ENCODE measurements at places on chromosomes 4 and X. TPM values are rescaled to one million over a fixed set of nuclear protein-coding genes. Genes with fewer than 3 reads are reported as not detected.

GRCh38 chr4:70678383-70678999 is 9.8 kb upstream of the UTP3 start:
- H3K36me3 ChIP-seq, result no peaks in the 10 kb centered on the region
- no peak overlapping the region for H3K27ac ChIP-seq
- no peaks in the 10 kb centered on the region for H3K4me1 ChIP-seq
- peaks cover 3% of the 10 kb centered on the region for H3K27me3 ChIP-seq
- no peak overlapping the region for H3K4me3 ChIP-seq
- no peak for DNase-seq

GRCh38 chr4:73816814-73817213 is 19.7 kb upstream of the CXCL6 start:
- H3K27ac ChIP-seq, result no peak overlapping the region
- no peak for DNase-seq
- H3K4me3 ChIP-seq, result no peak overlapping the region
- no peaks in the 10 kb centered on the region for H3K36me3 ChIP-seq
- H3K4me1 ChIP-seq, result peaks cover 23% of the 10 kb centered on the region

DNA sequence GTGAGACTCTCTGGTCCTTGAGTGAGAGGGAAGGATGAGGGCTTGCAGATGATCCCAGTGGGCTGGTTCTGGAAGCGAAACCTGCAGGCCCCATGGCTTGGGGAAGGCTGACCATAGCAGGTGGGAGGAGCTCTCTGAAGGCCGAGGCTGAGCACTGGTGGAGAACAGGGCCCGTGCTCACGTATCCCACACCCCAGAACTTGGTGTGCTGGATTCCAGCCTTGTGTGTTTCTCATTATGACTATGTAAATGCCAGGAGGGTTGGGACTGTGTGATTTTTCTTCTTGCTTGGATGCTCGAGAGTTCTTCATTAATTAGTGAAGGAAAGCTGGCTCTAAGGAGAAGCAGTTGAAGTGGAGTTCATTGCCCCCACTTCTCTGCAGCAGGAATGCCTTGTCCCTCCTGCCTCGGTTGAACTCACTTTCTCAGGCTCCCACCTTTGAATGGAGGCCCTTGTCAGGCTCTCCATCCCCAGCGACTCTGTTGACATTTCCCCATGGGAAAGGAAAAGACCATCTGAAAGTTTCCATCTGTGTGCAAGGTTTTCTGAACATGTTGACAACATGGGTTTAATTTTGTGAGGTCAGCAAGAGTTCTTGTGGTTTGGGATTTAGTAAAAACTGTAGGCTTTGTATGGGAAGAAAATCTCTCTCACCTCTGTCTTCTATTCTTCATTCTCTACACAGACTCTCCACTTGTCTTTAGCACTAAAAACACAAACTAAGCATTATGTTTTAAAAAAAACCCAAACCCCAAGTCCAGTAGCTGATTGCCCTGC is 57.7 kb downstream of the TBL1X start:
- no peak overlapping the region for H3K4me3 ChIP-seq
- no peaks in the 10 kb centered on the region for H3K27me3 ChIP-seq
- H3K36me3 ChIP-seq, result no peaks in the 10 kb centered on the region
- DNase-seq, result no peak
- H3K27ac ChIP-seq, result peak overlapping the region; percentile 14

- peaks cover 63% of the 10 kb centered on the region for H3K36me3 ChIP-seq
- no peak overlapping the region for H3K4me3 ChIP-seq
- no peak overlapping the region for H3K27ac ChIP-seq
- H3K27me3 ChIP-seq, result no peaks in the 10 kb centered on the region
- no peak for DNase-seq
- 0 out of 2 replicates have a peak, but pooled peaks cover 4% of the 10 kb centered on the region for H3K4me1 ChIP-seq
These were observed 26.5 kb downstream of the ADH5 start for GRCh38 chr4:99062120-99062519.

DNA sequence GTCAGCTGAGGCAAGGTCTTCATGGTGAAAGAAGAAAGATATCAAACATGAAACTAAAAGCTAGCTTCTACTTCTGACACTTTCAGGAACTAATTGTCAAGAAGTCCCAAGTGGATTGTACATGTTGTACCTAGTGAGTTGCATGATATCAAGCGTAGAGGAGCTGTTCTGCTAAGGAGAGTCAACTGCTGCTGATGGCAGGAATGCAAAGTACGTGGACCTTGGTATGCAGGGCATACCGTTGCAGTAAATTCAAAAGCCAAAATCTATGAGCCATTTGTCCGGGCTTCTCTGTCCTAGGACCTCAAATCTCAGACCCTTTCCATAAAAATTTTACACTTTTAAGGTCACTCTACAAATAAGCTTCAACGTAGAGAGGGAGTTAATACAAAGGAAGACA is 446.2 kb downstream of the KCTD8 start:
- DNase-seq, result no peak
- H3K4me1 ChIP-seq, result peaks cover 5% of the 10 kb centered on the region
- no peaks in the 10 kb centered on the region for H3K27me3 ChIP-seq
- no peak overlapping the region for H3K27ac ChIP-seq

- H3K4me3 ChIP-seq, result no peak overlapping the region
- DNase-seq, result no peak
- H3K4me1 ChIP-seq, result peaks cover 10% of the 10 kb centered on the region
These were observed 26.5 kb upstream of the TSR2 start for GRCh38 chrX:54413753-54414152.

GRCh38 chr4:143358923-143359643 is 22.4 kb downstream of the GAB1 start:
- H3K27ac ChIP-seq, result peak overlapping the region; percentile 23
- no peak for DNase-seq
- no peaks in the 10 kb centered on the region for H3K27me3 ChIP-seq
- H3K4me1 ChIP-seq, result peaks cover 86% of the 10 kb centered on the region
- no peaks in the 10 kb centered on the region for H3K36me3 ChIP-seq

DNA sequence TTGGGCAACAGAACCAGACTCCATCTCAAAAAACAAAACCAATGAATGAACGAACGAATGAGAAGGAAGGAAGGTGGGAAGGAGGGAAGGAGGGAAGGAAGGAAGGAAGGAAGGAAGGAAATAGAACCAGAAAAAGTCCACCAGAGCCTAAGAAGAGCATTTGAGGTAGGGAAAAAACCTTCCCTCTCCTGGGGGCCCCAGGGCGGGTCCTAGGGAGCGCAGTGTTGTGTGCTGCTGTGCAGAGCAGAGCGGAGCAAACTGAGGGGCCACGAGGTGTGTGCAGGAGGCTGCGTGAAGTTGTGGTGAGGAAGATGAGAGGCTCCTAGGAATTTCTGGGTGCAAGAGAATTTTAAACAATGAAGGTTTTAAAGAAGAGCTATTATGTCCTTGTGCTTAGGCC is 16.0 kb upstream of the NSUN7 start:
- H3K36me3 ChIP-seq, result no peaks in the 10 kb centered on the region
- no peak overlapping the region for H3K27ac ChIP-seq
- no peaks in the 10 kb centered on the region for H3K27me3 ChIP-seq
- no peak for DNase-seq
- H3K4me1 ChIP-seq, result peaks cover 11% of the 10 kb centered on the region

DNA sequence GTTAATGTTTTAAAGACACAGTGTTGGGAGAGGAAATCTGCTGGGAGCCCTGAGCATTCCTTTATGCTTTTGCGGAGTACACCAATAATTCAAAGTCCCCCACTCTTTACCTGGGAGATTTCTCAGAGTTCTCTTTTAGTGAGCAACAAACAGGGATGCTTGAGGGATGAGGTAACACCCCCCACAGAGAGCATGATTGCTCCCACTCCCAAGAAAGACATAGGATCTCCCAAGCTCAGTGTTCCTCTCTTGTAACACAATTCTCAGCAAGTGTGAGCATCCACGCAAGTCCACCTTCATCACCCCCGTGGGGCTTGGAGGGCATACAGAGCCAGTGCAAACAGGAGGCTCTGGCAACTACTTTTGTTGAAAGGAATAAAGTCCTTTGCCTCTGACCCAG is 36.1 kb downstream of the GSPT2 start:
- peaks cover 36% of the 10 kb centered on the region for H3K4me1 ChIP-seq
- H3K4me3 ChIP-seq, result no peak overlapping the region

- no peak overlapping the region for H3K4me3 ChIP-seq
- no peak for DNase-seq
- no peaks in the 10 kb centered on the region for H3K4me1 ChIP-seq
- no peak overlapping the region for H3K27ac ChIP-seq
- H3K36me3 ChIP-seq, result no peaks in the 10 kb centered on the region
These were observed 193.9 kb upstream of the EDNRA start for GRCh38 chr4:147286846-147287587.

GRCh38 chrX:27078371-27078770 is 384.8 kb downstream of the PPP4R3C start:
- no peak overlapping the region for H3K4me3 ChIP-seq
- no peaks in the 10 kb centered on the region for H3K27me3 ChIP-seq
- H3K36me3 ChIP-seq, result peaks cover 4% of the 10 kb centered on the region
- no peak for DNase-seq
- no peaks in the 10 kb centered on the region for H3K4me1 ChIP-seq

AKAP14 gene
- 1.6 TPM for total RNA-seq

DNA sequence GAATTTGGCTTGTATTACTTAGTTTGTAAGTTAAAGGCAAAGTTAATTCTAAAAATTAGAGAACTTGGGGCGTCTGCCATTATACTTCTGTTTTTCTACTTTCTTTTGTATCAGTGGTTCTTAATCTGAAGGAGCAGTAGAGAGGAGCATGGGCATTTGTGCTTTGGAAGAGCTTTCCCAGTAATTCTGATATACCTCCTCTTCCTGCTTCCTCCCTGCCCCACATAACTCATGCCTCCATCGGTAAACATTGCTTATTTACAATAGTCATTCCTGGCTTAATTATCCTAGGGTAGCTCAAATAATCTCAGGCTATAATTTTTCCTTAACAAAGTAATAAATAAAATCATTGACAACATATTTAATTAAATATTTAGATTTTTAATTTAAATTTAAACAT is 37.1 kb upstream of the SPARCL1 start:
- peaks cover 10% of the 10 kb centered on the region for H3K4me1 ChIP-seq
- H3K27me3 ChIP-seq, result no peaks in the 10 kb centered on the region
- H3K36me3 ChIP-seq, result no peaks in the 10 kb centered on the region

TAF7L gene
- 0.17 TPM for total RNA-seq

- DNase-seq, result no peak
- H3K36me3 ChIP-seq, result no peaks in the 10 kb centered on the region
- no peak overlapping the region for H3K27ac ChIP-seq
- H3K4me3 ChIP-seq, result no peak overlapping the region
- H3K27me3 ChIP-seq, result peaks cover 10% of the 10 kb centered on the region
These were observed 87.0 kb downstream of the EFNB1 start for GRCh38 chrX:68915778-68916177.

SATL1 gene
- 0.22 TPM for total RNA-seq

GRCh38 chr4:105509291-105509690 is 35.4 kb upstream of the PPA2 start:
- no peak overlapping the region for H3K4me3 ChIP-seq
- no peaks in the 10 kb centered on the region for H3K4me1 ChIP-seq
- H3K36me3 ChIP-seq, result no peaks in the 10 kb centered on the region
- no peaks in the 10 kb centered on the region for H3K27me3 ChIP-seq
- no peak overlapping the region for H3K27ac ChIP-seq

- no peaks in the 10 kb centered on the region for H3K36me3 ChIP-seq
- no peak for DNase-seq
- no peaks in the 10 kb centered on the region for H3K4me1 ChIP-seq
- H3K27me3 ChIP-seq, result no peaks in the 10 kb centered on the region
- H3K27ac ChIP-seq, result no peak overlapping the region
These were observed 737.1 kb downstream of the FAT4 start for GRCh38 chr4:126051689-126052424.

MMRN1 gene
- 0.05 TPM for total RNA-seq

RAB40A gene
- total RNA-seq, result 0.17 TPM

GRCh38 chr4:173252024-173252935 is 81.9 kb downstream of the HMGB2 start:
- H3K4me1 ChIP-seq, result peaks cover 85% of the 10 kb centered on the region
- H3K36me3 ChIP-seq, result peaks cover 14% of the 10 kb centered on the region

GRCh38 chrX:145923376-145923775 is 105.7 kb downstream of the SLITRK2 start:
- peaks cover 14% of the 10 kb centered on the region for H3K36me3 ChIP-seq
- H3K4me3 ChIP-seq, result no peak overlapping the region
- no peaks in the 10 kb centered on the region for H3K27me3 ChIP-seq
- H3K27ac ChIP-seq, result no peak overlapping the region
- DNase-seq, result no peak

DNA sequence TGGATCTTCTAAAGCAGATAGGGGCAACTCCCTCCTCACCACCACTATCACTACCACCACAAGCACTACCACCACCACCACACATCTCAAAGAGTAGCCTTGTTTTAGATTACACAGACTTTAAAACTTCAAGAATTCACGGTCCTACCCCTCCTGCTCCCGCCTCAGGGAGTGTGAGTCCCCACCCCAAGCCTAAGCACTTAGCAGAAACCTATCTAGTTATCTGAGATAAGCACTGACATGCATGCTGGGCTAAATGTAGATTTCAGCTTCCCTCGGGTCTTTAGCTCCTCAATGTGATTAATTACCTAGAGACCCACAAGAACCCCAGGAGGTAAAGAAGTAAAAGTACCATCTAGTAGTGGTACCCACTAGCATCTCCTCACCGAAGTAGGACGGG is 775 bp downstream of the AMOT start:
- H3K4me3 ChIP-seq, result peak overlapping the region; percentile 90
- DNase-seq, result no peak
- H3K27ac ChIP-seq, result no peak overlapping the region
- H3K4me1 ChIP-seq, result peaks cover 19% of the 10 kb centered on the region
- H3K27me3 ChIP-seq, result peaks cover 41% of the 10 kb centered on the region

MAML3 gene
- 7.9 TPM for total RNA-seq

- no peaks in the 10 kb centered on the region for H3K27me3 ChIP-seq
- H3K27ac ChIP-seq, result no peak overlapping the region
- peaks cover 5% of the 10 kb centered on the region for H3K36me3 ChIP-seq
- DNase-seq, result no peak
- H3K4me1 ChIP-seq, result no peaks in the 10 kb centered on the region
These were observed 117.4 kb downstream of the ATRX start for GRCh38 chrX:77668391-77669237.

DNA sequence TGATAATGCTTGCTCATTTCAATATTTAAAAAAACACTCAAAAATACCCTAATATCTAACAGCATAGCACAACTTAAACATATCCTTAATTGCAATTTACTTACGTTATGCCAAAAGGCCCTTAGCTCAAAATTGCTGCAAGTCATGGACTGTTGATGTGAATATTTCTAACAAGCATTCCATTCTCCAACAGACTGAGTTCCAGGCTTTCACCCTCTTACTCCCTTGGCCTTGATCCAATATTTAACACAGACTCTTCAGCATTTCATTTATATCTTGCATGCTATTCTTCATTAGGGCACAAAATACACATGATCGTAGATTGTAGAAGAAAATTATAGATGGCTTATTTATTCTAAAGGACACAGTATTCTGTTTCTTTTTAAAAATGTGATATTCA is 96.5 kb downstream of the RNF150 start:
- H3K36me3 ChIP-seq, result peaks cover 7% of the 10 kb centered on the region
- DNase-seq, result no peak
- no peaks in the 10 kb centered on the region for H3K27me3 ChIP-seq
- H3K4me1 ChIP-seq, result no peaks in the 10 kb centered on the region
- H3K4me3 ChIP-seq, result no peak overlapping the region

Measured in WTC11 (cell line).